ENCODE measurements at places on chromosomes 1 and 21.

GRCh38 chr1:47624531-47624930, 186.7 kb downstream of the FOXD2 start:
- DNase-seq, result no peak

DNA sequence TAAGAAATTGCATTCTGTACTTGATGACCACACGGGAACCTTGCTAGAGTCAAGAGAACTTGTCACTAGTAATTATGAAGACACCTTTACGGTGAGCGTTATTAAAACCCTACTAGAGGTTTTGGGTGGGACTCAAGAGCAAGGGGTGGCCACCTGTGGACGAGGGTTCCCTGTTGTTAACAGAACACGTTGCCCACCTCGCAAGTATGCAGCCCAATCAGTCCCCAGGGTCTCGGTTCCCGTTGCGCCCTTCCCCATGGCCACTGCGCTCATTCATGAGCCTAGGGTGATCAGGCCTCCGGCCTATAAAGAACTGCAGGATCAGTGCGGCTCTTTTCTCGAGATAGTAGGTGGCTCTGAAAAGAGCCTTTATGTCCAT, 30.2 kb upstream of the RNF187 start:
- DNase-seq, result no peak

GRCh38 chr1:219460896-219461815, 151.7 kb downstream of the ZC3H11B start:
- DNase-seq, result no peak

GRCh38 chr1:219794085-219794743, 134.1 kb downstream of the SLC30A10 start:
- no peak for DNase-seq

DNA sequence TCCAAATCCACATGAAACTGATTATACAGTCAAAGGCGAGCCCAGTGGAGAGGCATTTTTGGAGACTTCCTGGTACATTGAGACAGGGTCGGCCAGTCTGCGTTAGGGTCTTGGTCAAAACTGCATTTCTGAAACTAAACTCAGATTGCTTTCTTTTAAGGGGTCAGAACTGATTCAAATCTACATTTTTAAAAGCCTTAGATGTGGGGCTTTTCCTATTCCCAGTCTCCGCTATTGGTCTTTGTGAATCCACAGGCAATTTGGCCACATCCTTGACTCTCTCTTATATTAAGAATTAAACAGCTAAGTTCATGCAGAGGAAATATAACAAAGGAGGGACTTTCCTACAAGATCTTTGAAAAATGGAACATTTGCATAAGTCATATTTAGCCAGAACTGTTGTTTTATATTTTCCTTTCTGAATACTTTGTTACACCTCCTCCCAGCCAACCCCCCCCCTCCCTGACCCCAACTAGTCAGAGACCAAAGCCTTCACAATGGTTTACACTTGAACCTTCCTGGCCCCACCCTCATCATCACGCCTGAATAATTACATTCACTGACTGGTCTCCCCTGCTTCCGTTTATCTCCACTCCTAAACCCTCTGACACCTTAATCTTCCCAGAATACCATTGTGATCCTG, 30.9 kb downstream of the SELL start:
- DNase-seq, result no peak

GRCh38 chr1:209564849-209565248, 18.7 kb upstream of the CAMK1G start:
- no peak for DNase-seq

- DNase-seq, result no peak
Measured at GRCh38 chr1:236978740-236979139, 25.5 kb downstream of the MT1HL1 start.

DNA sequence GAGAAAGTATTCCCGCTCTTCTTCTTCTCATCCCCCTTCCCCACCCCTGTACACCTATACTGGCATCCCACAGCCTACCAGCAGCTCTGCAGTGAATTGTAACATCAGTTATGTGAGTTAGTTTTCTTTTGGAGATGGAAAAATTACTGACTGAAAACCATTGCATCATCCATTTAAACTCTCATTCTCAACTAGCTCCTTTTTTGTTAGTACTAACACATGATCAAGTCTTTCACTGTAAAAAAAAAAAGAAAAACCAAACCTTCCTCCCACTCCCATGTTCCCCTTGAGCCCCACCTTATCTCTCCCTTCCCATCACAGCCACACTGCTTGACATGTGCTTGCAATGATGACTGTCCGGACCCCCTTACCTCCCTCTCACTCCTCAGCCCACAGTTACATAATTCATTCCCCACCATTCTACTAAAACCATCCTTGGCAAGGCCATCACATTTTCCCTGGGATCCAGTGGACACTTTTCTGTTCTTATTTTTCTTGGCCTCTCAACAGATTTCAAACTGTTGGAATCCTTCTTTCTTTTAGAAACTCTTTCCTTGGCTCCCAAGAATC, 23.2 kb upstream of the RAVER2 start:
- DNase-seq, result no peak

GRCh38 chr1:36691374-36691773, 208.7 kb upstream of the CSF3R start:
- DNase-seq, result no peak

DNA sequence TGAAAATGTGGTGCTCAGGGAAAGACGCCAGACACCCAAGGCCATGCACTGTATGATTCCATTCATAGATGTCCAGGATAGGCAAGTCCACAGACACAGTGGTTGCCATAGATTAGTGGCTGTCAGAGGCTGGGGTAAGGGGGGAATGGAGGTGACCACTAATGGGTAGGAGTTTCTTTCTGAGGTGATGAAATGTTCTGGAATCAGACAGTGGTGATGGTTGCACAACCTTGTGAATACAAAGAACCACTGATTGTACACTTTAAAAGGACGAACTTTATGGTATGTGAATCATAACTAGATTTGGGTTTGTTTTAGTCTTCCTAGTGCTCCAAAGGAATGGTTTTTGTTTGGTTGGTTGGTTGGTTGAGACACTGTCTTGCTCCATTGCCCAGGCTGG, 51.7 kb downstream of the PRAMEF20 start:
- DNase-seq, result no peak

DNA sequence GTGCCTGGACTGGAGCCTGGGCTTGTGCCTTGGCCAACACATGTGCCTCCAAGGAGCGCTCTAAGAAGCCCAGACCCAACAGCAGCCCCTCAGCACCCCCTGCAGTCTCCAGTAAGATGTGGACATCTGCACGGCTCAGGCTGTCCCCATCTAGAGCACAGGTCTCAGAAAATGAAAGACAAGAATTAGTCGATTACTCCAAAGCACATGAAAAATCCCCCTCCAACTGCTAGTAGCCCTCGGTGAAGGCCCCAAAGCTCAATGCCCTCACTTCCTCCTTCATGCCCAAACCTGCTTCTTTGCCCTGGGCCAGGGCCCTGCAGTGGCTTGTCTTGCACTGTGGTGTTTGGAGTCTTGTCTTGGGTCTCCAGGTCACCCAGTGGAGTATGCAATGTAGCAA, 21.9 kb upstream of the ERO1B start:
- no peak for DNase-seq

GRCh38 chr1:40058453-40059337, 18.2 kb downstream of the CAP1 start:
- no peak for DNase-seq
